ENCODE measurements at places on chromosomes 3 and 15.

DNA sequence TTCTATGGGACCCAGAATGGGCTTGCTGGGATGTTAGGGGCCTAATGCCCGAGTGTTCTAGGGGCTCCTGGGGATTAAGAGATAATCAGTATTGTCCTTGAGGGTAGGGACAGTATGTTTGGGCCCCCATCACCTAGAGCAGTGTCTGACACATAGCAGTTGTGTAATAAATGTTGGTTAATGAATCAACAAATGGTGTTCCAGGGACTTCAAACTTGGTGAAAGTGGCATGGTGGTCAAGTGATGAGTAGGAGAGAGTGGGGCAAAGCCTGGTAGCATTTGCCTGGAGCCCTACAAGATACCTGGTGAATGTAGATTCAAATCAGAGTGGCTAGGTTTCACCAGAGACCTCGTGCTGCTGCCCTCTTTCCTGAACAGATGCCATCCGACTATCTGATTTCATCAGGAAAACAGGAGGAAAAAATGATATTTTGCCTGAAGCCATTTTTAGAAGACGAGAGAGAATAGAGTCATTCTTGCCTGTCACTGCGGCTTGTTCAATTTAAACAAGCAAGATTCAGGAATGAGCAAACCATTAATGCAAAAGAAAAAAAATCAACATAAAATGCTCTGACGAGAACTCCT lies 117.3 kb downstream of the RPL22L1 start:
- DNase-seq: no peak

DNA sequence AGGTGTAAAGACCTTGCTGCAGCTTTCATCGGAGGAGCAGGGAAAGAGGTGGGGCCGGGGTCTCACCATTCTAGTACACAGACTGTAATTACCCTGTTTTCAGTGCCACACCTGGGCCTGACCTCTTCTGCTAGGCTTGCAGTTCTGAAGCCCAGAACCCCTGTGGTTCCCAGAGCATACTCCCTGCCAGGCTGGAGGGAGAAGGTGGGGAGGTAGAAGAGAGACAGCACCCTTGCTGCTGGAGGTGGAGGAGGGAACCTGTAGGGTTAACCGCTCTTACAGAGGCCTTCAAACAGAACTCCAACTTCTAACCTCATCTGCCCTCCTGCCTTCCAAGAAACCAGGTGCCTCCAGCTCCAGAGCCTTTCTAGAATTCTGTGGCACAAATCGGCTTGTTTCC lies 27.0 kb downstream of the PCOLCE2 start:
- DNase-seq: no peak

DNA sequence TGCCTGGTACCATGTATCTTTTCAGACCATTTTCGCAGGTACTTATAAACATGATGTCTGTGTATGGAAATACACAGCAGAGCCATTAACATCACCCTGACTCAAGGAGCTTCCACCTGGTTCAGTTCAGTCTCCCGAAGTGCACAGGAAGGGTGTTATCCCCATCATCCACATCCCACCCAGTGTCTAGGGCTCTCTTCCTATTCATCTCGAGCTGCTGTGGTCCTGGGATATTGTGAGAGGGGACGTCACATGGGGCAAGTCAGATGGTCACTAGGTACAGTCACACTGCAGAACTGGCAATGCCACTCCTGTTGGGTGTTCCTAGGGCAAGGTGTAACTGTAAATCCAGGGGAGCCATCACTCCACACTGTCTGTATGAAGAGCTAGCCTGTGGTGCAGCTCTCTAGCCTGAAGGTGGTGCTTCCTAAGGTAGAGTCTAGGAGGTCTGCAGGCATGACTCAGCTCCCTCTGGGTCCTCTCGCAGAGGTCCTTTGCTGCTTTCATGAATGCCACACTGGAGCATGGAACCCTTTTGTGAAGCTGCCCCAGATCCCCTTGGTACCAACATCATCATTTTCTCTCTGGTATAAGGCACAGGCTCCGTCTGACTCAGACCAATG lies 13.9 kb downstream of the ISLR2 start:
- no peak for DNase-seq

GRCh38 chr3:131007256-131007655 lies 19.4 kb downstream of the ASTE1 start:
- DNase-seq: no peak

DNA sequence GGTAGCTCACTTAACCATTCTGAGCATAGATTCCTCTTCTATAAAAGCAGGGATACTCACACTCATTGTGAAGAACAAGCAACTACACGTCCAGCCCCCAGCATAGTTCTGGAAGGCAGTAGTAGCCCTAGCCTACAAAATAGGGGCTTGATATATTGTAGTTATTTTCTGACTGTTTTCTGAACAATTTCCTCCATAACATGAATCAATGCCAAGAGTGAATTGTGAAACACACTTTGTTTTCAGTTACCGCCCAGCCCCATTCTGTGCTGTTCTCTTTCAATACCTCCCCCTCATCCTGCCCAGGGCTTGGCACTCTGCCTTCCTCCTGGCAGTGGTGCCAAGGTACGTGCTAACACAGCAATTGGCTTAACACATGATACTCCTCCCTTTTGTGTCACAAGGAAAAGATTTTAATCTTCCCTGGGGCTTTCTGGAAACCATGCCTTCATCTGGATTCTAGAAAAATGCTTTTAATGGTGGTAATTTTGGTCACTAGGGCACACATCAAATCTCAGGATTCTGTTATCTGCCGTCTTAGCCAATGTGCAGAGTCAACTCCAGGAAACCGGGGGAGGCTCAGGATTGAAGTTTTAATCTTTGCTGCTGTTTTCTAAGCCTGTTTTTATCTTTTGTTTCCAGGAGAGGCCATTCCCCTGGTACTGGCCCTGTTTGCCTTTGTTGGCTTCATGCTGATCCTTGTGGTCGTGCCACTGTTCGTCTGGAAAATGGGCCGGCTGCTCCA lies 37.2 kb downstream of the IL20RB start:
- no peak for DNase-seq

GRCh38 chr15:87470923-87471322 lies 785.6 kb downstream of the NTRK3 start:
- DNase-seq: no peak

DNA sequence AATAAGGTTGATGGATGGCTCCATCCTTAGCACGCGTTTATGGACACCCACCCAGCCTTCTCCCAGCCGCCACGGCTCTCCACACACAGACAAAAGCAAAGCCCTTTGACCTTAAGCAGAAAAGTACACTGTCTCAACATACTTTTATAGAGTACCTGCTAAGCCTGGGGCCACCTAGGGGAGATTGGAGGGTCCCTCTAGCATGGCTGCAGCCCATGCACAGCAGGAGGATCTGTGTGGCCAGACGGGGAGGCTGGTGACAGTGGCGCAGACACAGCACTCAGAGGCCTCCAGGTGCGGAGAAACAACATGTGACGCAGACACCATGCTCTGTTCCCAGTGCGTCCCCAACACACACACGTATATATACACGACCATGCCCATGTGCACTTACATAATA lies 174.9 kb downstream of the XXYLT1 start:
- no peak for DNase-seq

DNA sequence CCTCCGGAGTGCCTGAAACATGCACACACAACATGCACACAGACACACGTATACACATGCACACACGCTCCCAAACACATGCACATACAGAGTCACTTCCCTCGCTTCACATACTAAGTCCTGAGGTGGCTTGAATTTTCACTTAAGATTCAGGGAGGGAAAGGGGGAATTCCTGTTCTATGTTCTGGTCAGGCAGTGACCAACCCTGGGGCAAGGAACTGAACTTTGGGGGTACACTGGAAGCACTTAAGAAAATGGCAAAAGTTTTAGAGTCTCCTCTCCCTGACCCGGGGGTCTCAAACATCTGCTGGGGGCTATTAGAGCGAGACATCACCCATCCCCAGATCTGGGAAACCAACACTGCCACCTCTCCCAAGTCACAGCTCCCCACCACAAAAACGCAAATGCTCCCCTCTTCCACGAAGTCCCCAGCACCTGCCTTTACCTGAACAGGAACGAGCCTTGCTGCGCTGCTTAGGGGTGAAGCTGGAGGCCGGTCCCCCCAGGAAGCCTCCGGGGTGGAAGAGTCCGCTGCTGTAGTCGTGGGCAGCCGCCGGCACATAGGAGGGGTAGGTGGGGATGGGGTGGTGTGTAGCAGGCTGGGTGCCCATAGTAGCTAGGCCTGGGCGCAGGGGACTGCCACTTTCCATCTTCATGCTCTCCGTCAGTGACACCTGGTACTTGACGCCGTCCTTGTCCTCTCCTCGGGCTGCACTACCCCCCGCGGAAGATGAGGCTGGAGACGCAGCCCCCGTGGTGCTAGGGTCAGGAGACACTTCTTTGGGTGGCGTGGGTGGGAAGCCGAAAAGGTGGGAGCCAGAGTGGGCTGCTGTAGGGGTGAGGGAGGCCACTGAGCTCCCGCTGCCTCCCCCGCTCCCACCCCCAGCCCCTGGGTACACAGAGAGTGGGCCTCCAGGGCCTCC lies 7.5 kb downstream of the GATA2 start:
- DNase-seq: no peak
